ENCODE measurements at places on chromosomes 3 and 15.

- no peak for DNase-seq
Measured at GRCh38 chr3:64003589-64003988, 19.7 kb downstream of the PSMD6 start.

DNA sequence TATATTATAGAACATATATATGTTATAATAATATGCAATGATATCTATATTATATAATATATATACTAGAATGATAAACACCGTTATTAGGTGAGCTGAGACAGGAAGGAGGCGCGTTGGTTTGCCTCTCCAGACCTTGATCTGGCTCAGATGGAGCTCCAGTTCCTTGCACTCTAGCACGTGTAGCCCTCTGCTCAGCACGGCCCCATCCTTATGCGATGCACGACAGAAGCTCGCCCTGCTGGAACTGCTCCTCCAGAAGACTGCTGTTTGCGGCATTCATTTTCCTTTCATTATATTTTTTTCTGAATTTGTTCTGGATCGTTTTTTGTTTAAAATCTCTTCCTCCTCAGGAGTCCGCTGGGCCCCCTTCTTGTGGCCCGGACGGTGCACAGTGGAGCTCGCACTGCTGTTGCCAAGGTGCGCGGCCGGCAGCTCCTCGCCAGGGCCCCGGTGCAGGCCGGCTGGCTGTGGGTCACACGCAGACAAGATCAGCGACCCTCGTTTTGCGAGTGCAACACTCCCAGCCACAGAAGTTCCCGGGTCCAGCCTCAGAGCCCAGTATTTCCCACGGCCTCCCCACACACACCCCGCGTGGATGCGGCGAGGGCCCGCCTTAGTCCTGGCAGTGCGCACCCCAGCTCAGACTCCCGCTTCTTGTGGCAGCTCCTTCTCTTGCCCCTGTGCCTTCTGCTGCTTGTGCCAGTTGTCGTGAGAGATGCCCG is 112.2 kb downstream of the CHL1 start:
- DNase-seq: no peak

DNA sequence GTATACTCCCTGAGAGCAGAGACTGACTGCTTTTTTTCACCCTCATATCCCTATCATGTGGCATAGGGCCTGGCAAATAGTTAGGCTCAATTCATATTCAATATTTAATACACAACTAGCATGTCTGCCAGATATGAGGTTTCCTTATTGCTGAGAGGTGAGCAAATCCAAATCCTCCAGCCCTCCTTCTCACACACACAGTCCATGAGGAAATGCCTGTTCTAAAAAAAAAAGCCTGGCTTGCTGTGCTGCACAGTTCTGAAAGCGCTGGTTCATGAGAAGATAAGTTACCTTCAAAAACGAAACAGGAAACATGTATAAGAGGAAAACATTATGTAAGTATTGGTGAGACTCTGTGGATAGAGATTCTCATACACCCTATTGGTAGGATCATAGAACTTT is 15.5 kb upstream of the ACAP2 start:
- DNase-seq: no peak

DNA sequence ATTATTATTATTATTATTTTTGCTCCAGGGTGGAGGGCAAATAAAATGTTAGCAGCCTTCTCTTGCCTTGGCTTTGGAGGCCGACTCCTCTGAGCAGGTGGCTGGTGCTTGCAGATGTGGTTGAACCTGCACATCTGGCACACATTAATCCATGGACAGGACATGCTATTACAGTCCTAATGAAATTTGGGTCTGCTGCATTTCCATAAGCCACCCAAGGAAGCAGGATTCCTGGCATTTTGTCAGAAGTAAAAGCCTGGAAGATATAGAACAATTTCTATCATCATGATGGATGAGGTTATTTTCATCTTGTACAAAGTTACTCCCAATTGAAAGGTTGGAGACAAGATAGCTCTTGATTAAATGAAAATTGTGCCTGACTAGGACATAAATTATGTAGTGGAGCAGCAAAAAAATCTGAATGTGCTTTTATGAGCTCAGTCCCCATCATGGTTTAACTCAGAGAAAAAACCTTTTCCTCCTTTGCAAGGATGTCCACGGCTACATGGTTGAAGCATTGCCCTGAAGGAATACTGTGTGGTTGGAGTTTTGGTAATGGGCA is 130.9 kb upstream of the RGMA start:
- DNase-seq: no peak

- no peak for DNase-seq
Measured at GRCh38 chr3:60708191-60708975, 542.9 kb downstream of the FHIT start.

- no peak for DNase-seq
Measured at GRCh38 chr3:45554006-45554666, 40.4 kb upstream of the LIMD1 start.

- DNase-seq: no peak
Measured at GRCh38 chr15:90002428-90002844, 1.3 kb downstream of the ZNF710 start.

DNA sequence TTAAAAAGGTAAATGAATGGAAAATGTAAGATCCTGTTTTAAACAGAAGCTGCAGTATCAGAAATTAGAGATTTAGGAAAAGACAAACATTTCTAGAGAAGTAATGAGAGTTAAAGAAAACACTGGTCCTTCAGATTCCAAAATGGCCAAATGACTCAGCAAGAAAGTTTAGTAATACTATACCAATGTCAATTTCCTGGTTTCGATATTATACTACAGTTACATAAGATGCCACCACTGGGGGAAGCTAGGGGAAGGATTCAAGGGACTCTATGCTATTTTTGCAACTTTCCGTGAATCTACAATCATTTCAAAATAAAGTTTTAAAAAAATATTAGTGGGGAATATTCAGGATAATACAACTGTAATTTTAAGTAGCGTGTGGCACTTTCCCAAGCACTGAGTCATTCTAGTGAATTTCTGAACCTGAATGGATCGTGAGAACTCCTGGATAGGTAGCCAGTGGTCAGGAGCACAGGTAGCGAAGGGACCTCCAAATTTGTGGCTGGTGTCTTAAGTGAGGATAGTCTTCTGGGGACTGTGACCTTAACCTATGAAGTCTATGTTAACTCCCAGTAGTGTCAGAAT is 37.6 kb downstream of the TMCC1 start:
- no peak for DNase-seq

DNA sequence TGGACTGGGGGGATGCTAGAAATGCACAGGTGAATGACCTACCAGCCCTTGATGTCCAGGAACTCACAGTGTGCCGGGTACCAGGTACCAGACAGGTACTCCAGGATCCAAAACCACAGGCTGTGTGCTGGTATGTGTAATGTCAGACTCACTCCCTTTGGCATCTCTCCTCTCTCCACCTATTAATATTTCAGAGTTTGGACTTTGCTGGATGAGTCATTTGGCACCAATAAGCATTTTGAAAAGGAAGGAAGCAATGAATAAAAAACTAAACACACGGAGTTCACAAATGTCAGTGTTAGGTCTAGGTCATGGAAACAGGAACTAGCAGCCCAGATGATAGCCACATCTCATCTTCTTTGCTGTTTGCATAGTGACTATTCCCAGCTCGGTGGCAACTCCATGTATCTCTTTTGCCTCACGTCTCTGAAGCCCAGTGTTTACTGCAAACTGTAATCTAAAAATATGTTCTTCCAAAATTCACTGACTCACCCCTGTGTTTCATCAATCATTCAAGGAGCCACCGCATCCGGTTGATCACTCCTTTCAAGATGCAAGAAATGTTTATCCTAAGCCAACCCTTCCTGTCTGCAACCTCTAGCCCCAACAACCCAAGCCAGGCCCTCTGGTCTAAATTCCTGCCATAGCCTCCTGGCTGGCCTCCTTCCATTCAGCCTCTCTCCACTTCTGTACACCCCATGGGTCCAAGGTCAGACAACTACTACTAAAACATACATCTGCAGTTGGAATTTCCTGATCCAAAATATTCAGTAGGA is 8.4 kb downstream of the ITGB5 start:
- DNase-seq: no peak

DNA sequence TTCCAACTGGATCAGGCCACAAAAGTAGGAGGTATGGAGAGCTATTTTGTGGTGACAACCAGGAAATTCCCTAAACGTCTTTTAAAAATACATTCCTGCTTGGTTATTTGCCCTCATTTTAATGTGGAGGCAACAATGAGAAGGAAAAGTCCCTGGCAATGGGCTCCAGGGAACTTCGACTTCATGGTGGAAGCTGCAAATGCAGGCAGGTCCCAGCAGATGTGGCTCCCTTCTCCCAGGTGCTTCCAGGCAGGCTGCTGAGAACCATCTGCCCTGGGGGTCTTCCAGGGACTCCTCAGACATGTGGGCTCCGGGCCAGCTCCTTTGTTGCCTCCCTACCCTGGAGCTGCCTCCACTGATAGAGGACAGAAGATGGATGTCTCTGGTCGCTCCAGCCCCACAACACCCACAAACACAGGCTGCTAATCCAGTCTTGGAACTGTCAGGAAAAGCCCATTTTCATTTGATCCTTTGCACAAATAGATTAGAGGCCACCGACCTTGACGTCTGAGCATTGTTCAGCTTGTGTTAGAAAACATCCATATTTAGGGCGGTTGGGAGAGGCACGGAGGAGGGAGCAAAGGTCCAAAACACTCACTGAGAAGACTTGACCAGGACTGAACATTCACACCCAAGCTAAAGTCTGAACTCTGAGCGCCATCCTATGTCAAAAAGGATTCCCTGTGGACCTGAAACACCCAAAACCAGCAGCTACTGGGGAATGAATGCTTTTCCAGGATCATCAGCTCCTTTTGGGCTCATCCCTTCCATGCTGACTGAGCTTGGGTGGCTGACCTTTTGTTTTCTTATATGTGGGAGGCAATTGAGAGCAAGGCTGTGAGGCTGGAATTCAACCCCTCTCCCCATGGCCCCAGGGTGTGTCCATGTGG is 30.2 kb upstream of the SLCO2A1 start:
- no peak for DNase-seq

DNA sequence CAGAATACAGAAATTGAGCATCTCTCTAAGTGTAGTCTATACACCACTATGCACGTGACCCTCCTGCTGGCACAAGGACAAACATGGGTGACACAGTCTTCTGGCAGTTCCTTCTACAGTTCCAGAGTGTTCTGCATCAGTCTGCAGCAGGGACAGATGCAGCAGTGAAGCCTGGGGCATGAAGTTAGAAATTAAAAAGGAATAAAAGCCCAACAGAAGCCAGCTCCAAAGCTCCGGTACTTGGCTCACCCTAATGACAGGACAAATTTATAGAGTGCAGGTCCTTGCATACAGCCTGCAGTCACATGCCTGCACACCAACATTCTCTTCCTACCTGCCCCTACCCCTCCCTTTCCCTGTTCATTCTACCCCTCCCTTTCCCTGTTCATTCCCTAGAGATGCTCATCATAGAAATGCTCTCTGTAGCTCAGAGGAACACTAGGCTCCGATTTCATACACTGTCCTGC is 15.0 kb downstream of the UACA start:
- no peak for DNase-seq

DNA sequence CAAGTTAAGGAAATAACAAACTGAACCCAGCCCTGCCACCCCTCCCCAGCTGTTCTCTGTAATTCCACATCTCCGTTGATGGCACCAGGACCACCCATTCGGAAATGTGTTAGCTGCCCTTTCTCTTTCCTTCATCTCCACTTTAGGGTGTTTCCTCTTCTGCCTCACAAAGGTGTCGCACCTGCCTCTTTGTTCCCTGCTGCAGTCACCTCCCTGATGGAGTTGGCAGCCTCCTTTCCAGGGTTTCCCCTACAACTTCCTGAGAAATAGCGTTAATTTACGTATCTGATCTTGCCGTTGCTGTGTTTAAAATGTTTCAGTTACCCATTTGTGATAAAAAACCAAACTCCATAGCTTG is 57.3 kb downstream of the GPR171 start:
- DNase-seq: no peak

DNA sequence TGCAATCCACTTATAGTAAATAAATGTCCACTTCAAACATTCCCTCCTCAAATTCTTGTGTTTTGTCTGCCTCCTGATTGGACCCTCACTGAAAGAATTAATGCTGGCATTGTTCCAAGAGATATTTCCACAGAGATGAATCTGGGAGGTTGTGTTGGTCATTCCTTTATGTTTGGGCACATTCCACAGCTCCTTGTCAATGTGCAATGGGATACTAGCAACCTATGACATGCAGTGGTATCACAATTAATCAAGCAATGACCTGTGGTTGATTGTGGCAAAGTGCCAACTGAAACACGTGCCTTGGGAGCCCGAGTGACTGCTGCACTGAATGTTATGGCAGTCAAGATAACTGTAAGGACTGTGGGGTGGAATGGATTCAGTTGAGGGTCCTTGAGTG is 55.0 kb upstream of the SNRPN start:
- DNase-seq: no peak

DNA sequence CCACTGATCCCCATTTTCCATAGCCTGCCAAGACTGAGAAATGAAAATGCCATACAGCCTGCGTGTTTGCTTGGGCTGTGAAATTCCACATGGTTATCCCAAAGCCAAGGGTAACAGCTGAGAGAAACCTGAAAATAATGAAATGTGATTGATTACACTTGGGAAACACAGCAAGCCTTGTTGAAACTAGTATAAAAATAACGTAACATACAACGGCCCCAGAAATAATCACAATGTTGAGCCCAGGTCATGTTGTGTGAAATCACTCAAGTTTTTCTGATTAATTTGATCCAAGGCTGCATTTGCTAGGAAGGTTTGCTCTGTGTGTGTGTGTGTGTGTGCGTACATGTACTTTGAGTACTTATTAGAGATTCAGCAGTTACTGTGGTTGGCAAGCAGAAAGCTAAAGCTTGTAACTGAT is 269.0 kb downstream of the OXSM start:
- DNase-seq: no peak

DNA sequence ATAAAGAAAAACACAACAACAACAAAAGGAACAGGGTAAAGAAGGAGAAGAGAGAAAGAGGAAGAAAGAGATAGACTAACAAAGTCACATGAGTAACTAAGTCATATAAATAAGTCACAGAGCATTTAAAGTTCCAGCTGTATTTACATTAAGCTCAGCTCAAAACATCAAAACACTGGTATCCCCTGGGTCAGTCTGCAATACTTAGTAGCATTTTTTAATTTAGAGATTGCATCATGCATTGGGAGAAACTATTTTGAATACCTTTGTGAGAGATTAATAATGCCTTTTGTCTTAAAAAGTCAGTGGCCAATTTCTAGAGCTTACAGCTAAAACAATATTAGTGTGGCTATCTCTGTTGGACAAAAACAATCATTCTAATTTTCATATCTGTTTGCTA is 78.4 kb downstream of the NEK10 start:
- DNase-seq: no peak

GRCh38 chr15:53976844-53977392 is 1.3 kb upstream of the UNC13C start:
- DNase-seq: no peak

Data from activated CD4-positive, CD25-positive, alpha-beta regulatory T cell treated with anti-CD3 and anti-CD28 coated beads, Interleukin-2, amount 50 U/mL, for 16 hours (primary cell).